Stimulated activated CD8-positive, alpha-beta memory T cell treated with anti-CD3 and anti-CD28 coated beads, Interleukin-7, amount 100 ng/mL, for 1 hour (primary cell): ENCODE measurements at places on chromosomes 7 and 10.

GRCh38 chr7:100369105-100369504 is 4.2 kb upstream of the PILRA start:
- DNase-seq = peak; percentile 31

- DNase-seq = no peak
Observed at GRCh38 chr7:138248609-138249008, 172.3 kb downstream of the AKR1D1 start.

DNA sequence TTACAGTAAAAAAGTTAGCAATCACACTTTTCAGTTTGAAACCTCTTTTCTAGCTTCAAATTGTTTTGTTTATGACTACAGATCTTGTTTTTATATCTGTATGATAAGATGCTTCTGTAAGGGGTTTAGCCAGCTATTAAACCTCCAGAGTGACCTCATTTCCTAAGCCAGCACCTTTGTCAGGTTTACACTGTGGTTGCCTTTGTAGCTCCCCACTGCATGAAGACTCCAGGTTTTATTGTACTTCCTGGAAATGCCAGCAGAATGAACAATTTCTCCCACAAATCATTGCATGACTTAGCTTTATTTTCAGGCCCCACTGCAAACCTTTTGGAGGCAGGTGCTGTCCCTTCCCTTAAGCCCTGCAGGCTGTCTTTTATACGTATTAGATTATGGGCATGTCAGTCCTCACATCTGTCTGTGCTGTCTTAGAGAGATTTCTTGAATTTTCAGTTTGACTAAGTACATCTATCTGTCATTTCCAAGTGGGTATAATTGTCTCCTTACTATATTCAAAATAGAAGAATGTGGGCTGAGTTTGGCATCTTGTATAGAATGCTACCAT is 8.2 kb upstream of the AGR3 start:
- no peak for DNase-seq

DNA sequence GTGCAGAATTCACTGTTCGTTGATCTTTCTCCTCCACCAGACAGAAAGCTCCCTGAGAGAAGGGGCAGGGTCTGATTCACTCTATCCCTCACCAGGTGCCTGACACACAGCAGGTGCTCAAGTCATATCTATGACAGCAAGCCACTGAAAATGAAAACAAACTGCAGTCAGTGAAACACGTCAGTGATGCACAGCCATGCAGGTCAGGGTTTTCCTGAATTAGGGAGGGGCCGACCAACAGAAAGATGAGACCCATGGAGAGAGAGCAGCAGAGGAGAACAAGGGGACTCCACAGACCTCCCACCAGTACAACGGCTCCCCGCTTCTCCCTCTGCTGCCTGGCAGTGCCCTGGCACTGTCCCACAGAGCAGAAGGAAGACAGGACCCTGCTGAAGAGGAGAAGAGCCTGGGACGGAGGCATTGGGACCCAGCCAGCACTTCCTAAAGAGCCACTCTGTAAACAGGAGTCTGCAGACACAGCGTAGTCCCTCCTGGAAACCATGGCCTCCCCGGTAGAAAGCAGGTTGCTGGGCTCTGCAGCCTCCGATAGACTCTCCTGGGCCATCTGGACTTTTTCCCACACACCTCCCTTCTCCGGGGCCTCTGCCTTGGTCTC is 50.3 kb downstream of the FAM53B start:
- no peak for DNase-seq

DNA sequence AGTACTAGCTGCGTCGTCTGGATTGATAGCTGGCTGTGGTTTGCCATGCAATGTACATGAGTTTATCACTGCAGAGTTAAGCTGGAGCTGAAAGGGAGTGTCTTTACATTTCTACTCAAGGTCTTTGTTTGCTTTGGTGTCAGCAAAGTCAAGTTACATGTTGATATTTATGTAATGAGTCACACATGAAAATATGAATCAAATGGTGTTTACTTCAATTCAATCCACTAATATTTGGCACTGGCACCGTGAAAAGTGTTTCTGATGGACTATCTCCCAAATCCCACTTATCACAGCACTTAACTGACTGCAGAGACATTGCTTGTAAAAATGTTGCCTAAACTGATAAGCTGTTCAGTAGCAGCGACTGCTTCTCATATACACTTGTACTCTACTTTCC is 395.9 kb downstream of the TFEC start:
- DNase-seq = no peak

DNA sequence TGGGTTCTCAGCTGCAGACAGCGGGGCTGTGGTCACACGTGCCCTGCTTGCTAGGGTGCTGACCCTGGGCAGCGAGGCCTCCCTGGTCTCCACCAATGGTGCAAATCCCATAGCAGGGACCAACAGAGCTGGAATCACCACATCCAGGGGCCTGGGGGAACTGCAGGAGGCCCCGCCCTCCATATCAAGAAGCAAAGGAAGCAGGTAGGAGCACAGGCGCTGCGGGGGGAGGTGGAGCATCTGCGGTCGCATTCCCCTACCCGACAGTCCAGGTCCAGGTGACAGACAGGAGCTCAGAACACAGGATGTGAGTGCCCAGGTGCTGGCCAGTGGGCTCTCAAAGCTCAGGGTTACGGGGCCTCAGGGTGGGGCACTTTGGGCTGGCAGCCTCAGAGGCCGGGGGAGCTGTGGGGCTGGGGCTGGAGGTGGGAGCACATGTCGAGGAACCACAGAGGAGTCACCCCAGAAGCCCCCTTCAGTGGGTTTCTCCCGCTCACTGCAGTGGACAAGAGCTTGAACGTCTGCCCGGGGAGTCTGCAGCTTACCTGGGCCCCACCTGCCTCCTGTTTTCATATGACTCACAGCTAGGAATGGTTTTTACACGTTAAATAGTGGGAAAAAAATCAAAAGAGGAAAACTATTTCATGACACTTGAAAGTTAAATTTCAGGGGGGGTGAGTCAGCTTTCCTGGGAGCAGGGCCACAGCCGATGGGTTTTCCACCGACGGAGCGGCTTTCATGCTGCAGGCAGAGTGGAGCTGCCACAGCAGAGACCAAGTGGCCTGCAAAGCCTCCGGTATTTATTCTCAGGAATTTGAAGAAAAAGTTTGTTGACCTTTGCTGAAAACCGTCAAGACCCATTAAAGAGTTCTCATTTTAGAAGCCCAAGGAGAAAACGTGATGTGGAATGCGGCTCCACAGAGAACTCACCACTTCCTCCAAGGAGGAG is 148.7 kb upstream of the PPP2R2D start:
- DNase-seq = no peak

GRCh38 chr7:116218747-116219146 is 8.4 kb downstream of the TES start:
- no peak for DNase-seq

DNA sequence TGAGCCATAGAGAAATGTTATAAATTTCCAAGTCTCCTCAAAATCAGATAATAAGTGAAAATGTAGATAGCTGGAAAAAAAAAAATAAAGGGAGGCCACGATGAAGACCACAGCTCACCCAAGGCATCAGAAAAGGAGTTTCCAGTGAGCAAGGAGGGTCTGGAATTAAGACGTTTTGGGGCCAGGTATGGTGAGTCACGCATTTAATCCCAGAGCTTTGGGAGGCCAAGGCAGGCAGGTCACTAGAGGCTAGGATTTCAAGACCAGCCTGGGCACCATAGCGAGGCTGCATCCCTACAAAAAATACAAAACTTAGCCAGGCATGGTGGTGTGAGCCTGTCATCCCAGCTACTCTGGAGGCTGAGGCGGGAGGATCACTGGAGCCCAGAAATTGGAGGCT is 65.5 kb downstream of the ASB13 start:
- no peak for DNase-seq
